ENCODE measurements at places on chromosomes 5 and 9.
A peak's percentile ranks its signal among the peaks of the same experiment; 100 is the strongest.

DNA sequence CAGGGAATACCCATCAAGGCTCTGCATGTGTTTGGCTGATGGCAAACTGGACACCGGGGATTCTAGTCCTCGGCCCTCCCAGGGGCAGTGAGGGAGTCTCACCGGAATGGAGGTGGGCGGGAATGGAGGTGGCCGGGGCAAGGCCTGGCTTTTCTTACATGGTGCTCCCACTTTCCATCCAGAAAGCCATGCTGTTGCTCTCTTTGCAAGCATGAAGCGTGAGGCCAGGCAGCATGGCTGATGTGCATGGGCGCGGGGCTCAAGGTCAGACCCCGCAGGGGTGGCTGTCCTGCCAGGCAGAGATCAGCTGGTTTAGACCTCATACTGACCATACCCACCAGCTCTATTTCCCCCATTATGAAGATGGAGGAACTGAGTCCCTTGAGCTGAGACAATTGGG, 108.0 kb upstream of the PHYKPL start:
- no peak for DNase-seq

DNA sequence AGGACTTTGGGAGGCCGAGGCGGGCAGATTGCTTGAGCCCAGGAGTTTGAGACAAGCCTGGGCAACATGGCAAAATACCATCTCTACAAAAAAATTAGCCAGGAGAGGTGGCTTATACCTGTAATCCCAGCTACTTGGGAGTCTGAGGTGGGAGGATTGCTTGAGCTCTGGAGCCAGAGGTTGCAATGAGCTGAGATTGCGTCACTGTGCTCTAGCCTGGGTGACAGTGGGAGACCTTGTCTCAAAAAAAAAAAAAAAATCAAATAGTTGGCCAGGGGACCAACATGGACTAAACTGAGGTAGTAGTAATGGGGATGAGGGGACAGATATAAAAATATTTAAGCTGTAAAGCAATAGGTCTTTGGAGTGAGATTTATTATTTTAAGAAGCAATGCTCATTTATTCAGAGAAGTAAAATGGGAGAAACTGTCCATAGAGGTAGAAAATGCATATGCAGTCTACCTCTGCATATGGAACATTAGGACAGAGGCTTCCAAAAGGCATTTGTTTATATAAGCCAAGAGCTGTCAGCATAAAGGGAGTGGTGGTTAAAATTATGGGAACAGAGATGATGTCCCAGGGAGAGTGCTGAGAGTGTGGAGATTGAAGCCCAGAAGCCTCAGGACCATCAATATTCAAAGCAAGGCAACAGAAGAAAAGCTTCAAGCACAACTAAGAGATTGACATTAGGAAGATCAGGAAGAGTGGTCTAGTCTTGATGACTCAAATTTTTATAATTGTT, 98.1 kb downstream of the UBE2R2 start:
- no peak for DNase-seq

- DNase-seq = no peak
These were observed 24.7 kb upstream of the IFNE start for GRCh38 chr9:21506626-21507482.

DNA sequence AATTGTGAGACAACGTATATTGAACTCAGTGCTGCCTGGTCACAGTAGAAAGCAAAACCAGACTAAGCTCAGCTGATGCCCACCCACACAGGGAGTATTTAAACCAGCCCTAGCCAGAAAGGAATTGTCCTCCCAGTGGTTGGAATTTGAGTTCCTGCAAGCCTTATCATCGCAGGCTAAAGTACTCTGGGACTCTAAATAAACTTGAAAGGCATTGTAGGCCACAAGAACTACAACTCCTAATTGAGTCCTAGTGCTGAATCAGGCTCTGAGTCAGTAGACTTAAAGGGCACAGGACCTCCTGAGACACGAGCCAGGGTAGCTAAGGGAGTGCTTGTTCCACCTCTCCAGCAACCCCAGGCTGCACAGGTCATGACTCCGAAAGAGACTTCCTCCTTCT, 171.4 kb downstream of the MCTP1 start:
- DNase-seq = no peak

- DNase-seq = peak; percentile 51
These were observed 97.8 kb downstream of the STK32A start for GRCh38 chr5:147332658-147333057.

DNA sequence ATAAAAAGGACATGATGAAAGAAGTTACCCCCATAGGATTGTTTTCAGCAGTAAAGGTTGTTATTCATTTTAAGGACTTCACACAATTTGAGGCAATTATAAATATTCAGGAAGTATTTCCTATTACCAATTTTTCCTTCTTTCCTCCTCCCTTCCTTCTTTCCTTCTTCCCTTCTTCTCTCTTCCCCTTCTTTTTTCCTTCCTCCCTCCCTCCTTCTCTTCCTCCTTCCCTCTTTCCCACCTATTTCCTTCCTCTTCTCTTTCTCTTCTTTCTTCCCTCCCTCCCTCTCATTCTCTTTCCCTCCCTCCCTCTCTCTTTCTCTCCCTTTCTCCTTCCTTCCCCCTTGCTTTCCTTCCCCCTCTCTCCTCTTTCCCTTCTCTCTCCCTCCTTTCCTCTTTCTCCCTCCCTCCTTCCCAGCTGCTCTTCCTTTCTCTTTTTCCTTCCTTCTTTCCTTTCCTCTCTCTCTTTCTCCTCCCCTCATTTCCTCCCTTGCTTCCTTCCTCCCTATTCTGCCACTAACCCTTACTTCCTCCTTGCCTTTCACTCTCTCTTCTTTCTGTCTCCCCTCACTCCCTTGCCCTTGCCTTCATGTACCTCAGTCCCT, 105.1 kb downstream of the ADRB2 start:
- DNase-seq = no peak

Data from DMS53 (cell line).